ENCODE measurements at places on chromosomes 4 and X.

DNA sequence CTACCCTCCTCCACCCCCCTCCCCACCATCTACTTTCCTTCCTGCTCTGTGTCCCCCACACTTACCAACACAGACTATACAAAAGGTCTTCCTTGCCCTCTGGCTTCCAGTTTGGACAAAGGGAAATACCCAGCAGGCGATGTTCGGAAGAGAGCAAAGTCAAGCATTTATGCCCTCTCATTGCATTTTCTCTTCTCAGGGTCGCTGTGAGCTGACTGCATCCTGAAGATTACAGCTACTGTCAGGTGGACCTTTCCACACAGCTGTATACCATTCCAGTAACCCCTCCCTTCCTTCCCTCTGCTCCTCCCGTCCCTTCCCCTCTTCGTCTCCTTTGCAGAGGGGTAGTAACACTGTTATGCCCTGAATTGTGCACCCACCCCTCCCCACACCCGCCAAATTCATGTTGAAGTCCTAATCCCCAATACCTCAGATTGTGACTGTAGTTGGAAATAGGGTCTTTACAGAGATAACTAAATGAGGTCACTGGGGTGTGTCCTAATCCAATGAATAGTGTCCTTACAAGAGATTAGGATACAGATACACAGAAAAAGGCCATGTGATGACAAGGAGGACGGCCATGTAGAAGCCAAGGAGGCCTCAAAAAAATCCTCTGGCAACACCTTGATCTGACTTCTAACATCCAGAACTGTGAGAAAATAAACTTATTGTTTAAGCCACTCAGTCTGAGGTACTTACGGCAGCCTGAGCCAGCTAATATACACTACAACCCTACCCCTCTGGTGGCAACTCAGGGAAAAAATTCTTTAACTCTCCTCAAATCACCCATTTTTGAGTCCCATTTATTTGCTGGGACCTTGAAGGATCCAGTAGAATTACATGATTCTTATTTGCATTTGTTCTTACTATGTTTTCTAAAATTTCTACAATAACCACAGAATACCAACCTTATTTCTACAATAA is 11.7 kb downstream of the MORF4L2 start:
- DNase-seq = no peak

GRCh38 chr4:169334335-169334734 is 63.6 kb upstream of the SH3RF1 start:
- no peak for DNase-seq

DNA sequence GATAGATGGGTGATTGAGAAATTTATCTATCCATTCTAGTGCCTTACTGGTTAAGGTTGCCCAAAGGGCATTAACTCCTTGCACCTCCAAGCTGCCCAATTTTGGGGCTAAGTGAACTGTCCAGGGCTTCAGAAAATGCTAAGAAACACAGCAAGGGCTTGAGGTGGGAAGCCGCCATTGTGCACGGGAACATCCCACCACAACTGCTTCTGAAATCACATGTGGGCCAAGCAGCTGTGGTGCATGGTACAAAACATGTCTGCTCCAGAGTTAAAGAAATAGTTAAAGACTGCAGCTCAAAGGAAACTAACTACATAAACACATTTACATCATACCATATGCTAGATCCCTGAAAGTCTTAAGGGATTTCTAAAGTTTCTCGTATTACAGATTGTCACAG is 144.3 kb upstream of the NDST3 start:
- DNase-seq = no peak

DNA sequence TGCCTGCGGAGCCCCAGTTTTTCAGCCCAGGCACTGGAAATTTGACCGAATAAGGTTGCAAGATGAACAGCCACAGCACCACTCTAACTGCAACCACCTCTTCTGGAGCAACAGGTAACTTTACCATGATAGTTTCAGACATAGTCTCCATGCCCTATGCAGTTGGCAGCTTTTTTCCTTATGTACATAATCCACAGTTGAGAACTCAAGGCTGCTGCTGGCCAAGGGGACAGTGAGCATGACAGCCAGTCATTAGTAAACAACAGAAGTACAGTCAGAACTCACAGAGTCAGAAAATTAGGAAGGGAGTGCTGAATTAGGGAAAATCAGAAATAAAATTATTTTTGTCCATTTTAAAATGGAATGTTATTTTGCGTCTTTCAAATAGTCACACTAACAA is 192.7 kb upstream of the NHS start:
- DNase-seq = no peak
